ENCODE measurements at places on chromosomes 3 and 15. TPM values are rescaled to one million over a fixed set of nuclear protein-coding genes. Genes with fewer than 3 reads are reported as not detected.

CYP11A1 gene
- total RNA-seq, result 0.67 TPM

GNAT1 gene
- not detected for total RNA-seq

IL17RB gene
- total RNA-seq, result 0.31 TPM

GOLGA6L7 gene
- total RNA-seq, result not detected

- ATAC-seq, result no peak
These were observed 397.2 kb downstream of the MECOM start for GRCh38 chr3:169266351-169266750.

DNA sequence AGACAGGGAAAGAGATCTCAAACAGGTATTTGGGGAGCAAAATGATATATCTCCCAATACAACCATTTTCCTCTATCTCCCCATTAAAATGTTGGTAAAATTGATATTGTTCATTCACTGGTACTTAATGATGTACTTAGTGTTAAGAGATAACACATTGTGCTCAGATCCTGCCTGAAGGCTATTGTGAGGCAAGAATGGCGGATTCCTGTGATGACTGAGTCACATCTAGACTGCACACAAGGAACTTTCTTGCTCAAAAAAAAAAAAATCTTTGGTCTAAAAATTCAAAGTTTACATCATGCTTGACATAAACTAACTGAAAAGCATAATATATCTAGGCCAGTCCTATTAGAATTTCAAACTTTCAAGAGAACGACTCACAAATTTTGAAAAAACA is 171.1 kb upstream of the TTC14 start:
- ATAC-seq, result no peak

- ATAC-seq, result no peak
These were observed 4.4 kb upstream of the GPX1 start for GRCh38 chr3:49362561-49362960.

- ATAC-seq, result no peak
These were observed 47.4 kb downstream of the PAQR5 start for GRCh38 chr15:69346112-69346511.

- no peak for ATAC-seq
These were observed 1.0 kb upstream of the KLF15 start for GRCh38 chr3:126358038-126358815.

GRCh38 chr3:65350801-65351476 is 663.1 kb upstream of the ADAMTS9 start:
- no peak for ATAC-seq

GRCh38 chr3:61853912-61854311 is 292.5 kb downstream of the PTPRG start:
- no peak for ATAC-seq

Measured in gastroesophageal sphincter (tissue), 4 donors.